D721Med (cell line): ENCODE measurements at places on chromosomes 1 and 21.

DNA sequence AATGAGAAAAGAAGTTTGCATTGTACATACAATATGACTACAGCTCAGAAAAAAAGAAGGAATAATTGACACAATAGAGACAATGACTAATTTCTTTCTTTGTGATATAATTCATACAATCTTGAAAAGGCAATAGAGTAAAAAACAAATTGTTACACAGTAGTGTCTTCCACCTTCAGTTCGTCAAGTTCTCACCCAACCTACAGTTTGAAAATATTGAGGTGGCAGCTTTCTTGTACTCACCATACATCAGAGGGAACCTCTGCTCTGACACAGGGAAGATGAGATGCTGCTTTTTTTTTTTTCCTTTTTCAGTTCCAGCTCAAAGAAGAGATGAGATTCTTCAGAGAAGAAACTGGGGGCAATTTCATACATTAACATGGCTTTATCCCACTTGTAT is 173.2 kb downstream of the ATP6V1G3 start:
- no peak for DNase-seq

DNA sequence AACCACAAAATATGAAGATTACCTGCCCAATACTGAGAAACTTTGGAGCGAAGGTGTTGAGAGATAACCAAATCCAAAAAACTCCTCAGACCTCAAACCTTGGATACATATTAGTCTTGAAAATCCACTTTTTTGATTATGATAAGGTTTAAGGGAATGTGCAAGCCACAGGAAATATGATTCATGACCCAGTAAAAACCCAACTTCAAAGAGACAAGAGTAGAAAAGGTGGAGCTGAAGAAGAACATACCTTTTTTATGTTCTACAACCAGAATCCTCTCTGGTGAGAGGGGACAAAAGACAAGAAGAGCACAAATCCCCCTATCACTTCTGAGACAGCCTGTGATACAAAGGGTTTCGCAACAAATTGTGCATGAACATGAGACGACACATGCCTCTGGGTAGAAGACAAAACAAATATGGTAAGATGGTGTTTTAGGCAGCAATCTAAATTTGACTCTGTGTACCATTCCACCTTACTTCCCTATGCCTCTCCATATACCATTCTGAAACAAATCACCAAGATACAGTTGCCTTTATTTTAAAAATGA is 37.3 kb downstream of the COL24A1 start:
- no peak for DNase-seq

DNA sequence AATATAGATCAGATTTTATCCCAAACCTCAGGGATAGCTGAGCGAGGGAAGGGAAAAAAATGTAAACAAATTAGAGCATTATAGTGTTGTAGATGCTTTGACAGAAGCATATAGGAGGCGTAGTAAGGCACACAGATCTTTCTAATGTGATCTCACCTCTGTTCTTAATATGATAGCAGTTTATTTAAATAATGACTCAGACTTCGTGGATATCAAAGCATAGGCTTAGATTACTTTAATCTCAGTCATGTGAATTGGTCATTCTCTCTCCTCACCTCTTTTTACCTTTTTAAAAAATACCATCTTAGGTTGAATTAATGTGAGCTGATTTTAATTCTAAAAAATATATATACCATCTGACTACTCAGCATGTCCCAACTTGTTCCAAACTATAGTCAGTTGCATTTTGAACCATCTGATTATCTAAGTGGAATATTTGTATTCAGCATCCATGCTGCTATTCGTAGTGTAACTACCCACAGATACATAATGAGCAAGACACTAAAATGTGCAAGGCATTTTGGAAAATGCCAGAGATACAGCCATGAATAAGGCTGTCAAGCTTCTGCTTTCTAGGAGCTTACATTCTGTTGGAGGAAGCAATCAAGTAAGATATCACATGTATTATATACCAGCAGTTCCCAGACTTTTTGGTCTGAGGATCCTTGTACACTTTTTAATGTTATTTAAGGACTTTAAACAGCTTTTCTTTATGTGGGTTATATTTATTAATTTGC is 76.7 kb downstream of the OSBPL9 start:
- no peak for DNase-seq

DNA sequence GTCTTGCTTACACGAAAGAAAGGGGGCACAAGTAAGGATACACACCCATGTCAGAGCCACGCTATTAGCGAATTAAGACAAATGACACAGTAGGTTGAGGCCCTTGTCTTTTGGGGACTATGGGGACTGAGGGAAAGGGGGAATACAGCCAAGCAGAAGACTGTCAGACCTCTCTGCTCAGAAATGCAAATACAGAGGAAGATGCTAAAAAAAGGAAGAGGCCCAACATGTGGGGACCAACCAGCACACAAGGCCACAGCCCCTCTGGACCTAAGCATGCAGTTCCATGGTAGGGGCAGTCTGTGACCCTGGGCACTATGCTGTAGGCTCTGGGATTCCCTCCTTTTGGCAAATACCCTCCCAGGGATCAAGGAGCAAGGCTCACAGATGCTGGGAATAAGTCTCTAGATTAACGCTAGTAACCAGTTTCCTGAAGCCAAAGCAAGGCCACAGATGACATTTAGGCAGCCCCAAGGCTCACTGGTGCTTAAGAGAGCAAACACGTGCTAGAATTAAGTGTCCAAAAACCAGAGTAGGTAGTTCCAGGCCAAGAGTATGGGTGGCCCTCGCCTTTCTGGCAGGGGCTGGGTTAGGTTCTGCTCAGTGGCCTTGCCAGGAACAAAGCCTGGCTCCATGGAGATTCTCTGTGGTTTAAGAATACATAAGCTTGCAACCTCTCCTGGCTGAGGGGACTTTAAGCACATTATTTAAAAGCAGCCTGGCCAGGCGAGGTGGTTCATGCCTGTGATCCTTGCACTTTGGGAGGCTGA is 38.2 kb downstream of the RABIF start:
- DNase-seq, result no peak

GRCh38 chr1:8862528-8862927 is 16.0 kb downstream of the ENO1 start:
- DNase-seq, result no peak

DNA sequence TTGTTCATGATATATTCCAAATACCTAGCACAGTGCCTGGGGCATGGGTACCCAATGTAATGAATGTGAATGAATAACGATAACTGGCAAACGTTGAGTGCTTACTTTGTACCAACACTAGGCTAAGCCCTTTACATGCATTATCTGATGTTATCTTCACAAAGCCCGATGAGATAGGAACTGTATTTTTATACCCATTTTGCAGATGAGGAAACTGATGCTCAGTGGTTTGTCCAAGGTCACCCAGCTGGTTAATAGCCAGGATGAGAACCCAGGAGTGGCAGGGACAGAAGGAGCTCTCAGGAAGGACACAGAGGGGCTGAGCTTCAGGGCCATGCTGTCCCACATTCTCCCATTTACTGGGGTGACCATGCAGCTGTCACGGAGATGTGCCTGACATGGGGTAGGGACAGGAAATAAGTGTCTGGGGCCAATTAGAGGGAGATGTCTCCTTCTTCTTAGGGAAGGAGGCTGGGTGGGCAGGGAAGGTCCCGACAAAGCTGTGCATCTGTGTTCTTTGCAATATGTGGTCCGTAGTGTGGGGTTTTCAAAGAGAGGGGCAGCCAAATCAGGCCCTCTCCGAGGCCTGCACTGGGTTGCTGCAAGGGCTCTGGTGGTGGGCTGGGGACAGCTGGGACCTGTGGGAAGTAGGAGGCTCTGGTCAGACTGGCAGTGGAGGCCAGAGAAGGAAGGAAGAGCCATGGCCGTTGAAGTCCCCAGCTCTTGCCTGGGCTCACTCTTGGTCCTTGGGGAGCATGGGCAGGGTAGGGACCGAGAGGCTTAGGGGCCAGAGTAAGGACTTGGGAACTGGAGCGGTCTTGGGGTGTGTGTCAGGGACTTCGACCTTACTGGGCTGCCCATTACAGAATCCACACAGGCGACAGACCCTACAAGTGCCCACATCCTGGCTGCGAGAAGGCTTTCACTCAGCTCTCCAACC is 26.6 kb downstream of the A3GALT2 start:
- DNase-seq, result no peak
